ENCODE measurements at places on chromosomes 3 and 15. TPM values are rescaled to one million over a fixed set of nuclear protein-coding genes. Genes with fewer than 3 reads are reported as not detected.

GRCh38 chr3:85574006-85574705 lies 615.4 kb downstream of the CADM2 start:
- no peak for DNase-seq

KIF7 gene
- polyA plus RNA-seq: 7.5 TPM

GRCh38 chr3:122917412-122917811 lies 110.2 kb downstream of the SEMA5B start:
- DNase-seq: no peak

GRCh38 chr3:172673210-172673679 lies 37.6 kb downstream of the NCEH1 start:
- DNase-seq: no peak

DNA sequence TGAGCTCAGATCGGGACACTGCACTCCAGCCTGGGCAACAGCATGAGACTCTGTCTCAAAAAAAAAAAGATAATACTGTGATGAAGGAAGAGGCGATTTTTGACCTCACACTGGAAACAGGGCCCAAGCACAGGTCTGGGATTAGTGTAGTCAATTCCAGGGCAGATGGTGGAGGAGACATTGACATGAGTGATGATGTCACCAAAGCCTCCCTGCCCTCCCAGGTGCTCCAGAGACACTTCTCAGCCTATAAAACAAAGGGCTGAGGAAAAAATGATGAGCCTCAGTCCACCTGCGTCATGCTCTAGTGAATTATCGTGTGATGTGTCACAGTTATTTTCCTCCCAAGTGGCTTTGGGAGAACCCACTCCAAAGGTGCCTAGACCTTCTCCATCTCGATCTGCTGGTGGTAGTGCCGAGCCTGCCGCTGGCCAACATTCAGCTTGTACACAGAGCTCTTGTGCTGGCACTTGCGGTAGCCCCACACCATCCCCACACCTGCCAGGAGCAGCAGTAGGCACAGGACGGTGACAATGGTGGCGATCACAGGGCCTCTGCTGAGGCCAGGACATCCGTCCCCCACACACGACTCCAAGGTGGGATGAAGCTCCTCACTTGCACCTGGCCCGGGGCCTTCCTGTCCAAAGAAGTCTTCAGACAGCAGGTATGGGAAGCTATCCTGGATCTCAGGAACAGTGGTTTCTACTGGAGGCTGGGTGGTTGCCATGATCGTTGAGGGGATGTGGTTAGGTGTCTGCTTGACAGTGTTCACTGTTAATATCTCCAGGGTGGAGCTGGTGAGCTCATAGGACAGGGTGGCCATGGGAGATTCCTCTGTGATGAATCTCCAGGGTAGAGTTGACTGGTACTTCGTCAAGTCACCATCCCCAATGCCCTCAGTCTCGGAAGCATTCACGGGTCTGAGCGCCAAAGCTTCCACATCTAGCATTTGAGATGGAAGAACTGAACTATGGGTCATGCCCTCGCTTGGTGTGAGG lies 38.8 kb downstream of the CRTAP start:
- DNase-seq: no peak

DNA sequence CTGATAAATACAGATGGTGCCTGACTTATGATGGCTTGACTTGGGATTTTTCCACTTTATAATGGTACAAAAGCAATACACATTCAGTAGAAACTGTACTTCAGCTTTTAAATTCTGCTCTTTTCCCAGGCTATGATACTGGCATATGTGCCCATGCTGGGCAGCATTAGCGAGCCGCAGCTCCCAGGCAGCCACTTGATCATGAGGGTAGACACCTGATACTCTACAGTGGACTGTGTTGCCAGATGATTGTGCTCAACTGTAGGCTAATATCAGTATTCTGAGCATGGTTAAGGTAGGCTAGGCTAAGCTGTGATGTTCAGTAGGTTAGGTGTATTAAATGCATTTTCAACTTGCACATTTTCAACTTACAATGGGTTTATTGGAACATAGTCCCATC lies 17.7 kb upstream of the FEM1B start:
- DNase-seq: no peak

- DNase-seq: no peak
Observed at GRCh38 chr3:193997228-193998122, 138.5 kb upstream of the HES1 start.

GRCh38 chr15:80250614-80251427 lies 1.2 kb downstream of the CTXND1 start:
- no peak for DNase-seq
